NCI-H2107 (cell line): ENCODE measurements at places on chromosomes 1 and 21.

- DNase-seq = no peak
These were observed 114.4 kb downstream of the CAMTA1 start for GRCh38 chr1:6899621-6900020.

DNA sequence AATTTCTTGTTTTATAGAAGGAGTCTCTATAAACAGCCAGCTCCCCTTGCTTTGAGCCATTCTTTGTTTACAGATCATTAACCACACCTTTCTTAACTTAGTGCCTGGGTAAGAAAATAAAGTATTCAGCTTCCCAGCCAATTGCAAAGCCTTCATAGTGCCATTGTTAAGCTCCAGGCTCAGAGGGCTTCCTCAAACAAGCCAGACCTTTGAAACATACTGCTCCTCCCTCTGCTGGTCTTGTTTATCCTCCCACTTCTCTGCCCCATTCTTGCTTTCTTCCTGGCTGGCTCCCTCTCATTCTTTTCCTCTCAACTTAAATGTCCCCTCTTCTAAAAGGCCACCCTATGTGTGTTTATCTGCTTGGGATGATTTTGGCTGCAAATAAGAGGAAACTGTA is 319.4 kb upstream of the ST6GALNAC5 start:
- DNase-seq = no peak

GRCh38 chr1:211912844-211913432 is 82.4 kb upstream of the LPGAT1 start:
- no peak for DNase-seq

DNA sequence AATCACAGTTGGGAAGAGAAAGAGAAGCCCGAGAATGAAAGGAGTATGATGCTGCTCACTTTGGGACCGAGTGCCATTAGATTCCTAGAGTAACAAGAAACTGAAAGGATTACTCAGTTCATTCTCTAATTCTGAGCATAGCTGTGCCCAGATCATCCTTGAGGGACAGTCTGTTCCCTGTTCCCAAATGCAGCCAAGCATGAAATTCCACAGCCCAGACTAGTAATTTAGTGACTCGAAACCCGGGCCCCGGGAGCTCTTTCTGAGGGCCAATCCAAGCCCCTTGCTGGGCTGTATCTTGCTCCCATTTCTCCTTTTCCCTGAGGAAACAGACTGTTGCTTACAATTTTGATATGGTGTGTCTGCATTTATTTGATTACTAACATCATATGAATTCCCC is 30.0 kb upstream of the ETS2 start:
- no peak for DNase-seq

GRCh38 chr1:33007190-33008050 is 29.3 kb downstream of the AK2 start:
- DNase-seq = peak; percentile 85

DNA sequence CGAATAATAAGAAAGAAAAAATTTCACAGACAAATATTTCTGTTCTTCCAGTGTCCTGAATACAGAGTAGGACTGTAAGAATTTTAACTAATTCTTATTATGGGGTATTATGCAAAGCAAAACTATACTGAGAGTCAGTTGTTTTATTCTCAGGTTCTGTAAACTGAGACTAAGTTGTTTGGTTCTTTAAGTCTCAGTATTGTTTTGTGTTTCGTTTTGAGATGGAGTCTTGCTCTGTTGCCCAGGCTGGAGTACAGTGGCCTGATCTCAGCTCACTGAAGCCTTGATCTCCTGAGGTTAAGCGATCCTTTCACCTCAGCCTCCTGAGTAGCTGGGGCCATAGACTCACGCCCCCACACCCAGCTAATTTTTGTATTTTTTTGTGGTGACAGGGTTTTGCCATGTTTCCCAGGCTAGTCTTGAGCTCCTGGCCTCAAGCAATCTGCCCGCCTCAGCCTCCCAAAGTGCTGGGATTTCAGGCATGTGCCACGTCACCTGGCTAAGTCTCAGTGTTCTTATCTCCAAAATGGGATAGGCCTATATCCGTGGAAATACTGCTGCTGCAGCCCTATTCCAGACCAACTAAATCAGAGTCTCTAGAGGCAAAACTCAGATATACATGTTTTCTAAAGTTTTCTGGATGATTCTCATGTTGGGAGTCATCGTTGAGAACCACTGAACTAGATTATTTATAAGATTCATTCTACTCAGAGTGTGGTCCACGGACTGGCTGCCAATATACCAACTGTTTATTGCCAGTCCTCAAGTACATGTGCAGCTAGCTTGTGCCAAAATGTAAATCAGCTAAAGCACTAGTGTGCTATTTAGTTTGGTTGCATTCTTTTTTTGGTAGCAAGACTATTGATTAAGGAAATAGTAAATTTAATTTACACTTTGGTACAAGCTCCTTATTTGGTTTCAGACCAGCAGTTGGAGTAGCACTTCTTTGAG is 116.6 kb downstream of the HS2ST1 start:
- DNase-seq = no peak
